ENCODE measurements at places on chromosomes 6 and 20.

DNA sequence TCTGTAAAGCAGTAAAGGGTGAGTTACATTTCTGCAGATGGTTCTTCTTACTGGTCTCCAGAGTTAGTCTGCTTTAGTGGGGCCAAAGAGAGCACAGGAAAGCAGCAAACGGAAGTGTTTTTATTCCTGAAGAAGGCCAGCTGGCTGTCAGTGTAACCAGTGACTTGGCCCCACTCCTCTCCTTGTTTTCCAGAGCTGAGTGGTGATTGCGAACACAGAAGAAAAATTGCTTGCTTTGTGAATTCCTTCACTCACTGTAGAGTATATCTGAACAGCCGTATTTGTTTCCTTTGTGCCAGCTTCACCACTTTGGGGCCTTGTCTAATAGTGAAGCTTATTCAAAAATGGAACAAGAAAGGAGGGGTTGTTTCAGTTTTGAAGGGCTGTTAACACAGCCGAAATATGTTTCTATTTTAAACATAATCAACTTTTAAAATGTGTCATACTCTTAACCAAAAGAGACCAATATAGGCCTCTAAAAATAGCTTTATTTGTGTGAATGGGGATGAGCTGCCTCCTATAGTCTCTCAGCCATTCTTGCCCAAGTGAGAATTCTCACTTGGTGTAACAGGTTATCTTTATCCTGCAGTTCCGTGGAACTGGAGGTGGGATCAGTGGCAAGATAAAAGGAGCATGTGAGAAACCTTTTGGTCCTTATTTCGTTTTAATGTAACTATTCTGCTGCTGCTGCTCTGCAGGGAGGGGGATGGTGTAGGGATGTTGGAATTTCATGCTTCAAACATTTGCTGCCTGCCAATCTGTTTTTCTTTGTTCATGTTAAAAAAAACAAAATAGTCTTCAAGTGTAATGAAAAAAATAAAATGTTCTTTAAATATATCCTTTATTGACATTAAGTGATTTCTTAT, 37.8 kb downstream of the ZC2HC1B start:
- DNase-seq = no peak

DNA sequence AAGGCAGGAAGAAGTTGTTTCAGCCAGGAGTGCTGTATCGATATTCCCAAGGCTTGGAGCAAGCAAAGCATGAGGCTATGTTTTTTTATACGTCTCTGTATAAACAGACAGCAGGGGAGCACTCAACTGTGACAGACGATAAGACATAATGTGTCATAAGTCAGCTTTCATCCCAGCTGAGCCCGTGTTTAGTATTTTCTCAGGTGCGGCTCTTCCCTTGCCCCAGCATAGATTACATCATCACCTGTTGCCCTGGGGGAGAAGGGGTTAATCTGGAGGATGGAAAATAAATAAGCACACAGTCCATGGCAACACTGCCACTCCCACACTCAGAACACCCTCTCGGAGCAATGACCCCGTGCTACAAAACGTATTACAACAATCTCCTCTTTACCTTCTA, 22.1 kb upstream of the KCNK5 start:
- peak; percentile 41 for DNase-seq

GRCh38 chr6:170093276-170093657, 197.6 kb downstream of the DLL1 start:
- no peak for DNase-seq

DNA sequence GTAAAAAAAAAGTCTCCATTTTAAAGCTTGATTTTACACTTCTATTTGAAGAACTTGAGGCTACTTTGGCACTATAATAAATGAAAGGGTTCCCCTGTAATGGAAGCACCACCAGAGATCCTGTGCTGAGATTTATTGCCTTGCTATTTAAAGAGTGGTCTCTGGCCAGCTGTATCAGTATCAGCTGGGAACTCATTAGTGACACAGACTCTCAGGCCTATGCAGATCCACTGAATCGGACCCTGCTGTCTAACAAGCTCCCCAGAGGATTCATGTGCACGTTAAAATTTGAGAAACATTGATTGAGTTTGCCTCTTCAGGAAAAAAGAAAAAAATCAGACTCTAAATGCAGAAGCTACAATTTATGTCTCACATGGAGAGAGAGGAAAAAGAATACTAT, 299.9 kb upstream of the BMP2 start:
- no peak for DNase-seq

GRCh38 chr6:2767657-2768524, 2.7 kb downstream of the WRNIP1 start:
- no peak for DNase-seq

- DNase-seq = peak; percentile 53
Measured at GRCh38 chr6:13624871-13625288, 9.7 kb downstream of the NOL7 start.

GRCh38 chr20:63744574-63745423, 5.2 kb downstream of the SLC2A4RG start:
- DNase-seq = peak; percentile 25

DNA sequence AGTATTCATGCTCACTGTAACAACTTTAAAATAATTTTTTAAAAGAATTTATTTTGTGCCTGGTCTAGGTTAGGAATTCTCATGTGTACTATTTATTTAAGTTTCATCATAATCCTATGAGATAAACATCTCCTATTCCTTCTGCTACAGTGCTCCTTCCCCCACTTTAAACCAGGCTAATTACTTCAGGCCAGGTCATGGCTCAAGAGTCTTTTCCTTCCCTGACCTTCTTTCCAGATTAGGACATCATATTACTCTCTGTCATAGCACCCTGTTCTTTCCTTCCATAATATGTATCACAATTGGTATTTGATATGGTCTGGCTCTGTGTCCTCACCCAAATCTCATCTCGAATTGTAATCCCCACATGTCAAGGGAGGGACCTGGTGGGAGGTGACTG, 239.0 kb downstream of the BTBD9 start:
- no peak for DNase-seq

- DNase-seq = no peak
Measured at GRCh38 chr6:23089981-23090380, 520.6 kb downstream of the HDGFL1 start.

- DNase-seq = no peak
Measured at GRCh38 chr6:107121964-107122495, 6.7 kb upstream of the BEND3 start.

GRCh38 chr6:31585491-31585890, 586 bp upstream of the LST1 start:
- no peak for DNase-seq

GRCh38 chr6:111307275-111307858, 175.7 kb downstream of the REV3L start:
- no peak for DNase-seq

GRCh38 chr6:13813621-13814175, 659 bp downstream of the MCUR1 start:
- peak; percentile 86 for DNase-seq

GRCh38 chr6:131740161-131740560, 29.3 kb upstream of the CTAGE9 start:
- DNase-seq = no peak

- no peak for DNase-seq
Measured at GRCh38 chr6:169592558-169592957, 109.3 kb downstream of the WDR27 start.

- no peak for DNase-seq
Measured at GRCh38 chr20:2387580-2387979, 6.9 kb downstream of the TGM6 start.

DNA sequence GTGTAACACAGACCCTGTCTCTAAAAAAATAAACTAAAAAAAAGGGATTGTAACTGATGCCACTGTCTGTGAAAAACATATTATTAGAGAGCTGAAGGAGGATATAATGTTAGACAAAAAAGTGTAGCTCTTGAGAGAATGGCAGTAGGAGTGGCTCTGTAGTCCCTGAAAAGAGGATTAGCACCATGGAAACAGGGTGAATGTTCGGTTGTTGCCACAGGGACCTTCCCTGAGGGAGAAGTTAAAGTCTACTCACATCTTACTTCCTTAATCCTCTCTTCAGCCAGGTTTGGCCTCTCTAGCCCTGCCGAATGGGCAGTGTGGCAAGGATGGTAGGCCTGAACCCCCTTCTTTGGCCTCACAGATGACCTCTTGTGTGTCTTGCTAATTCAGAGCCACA, 12.1 kb downstream of the SCAND1 start:
- no peak for DNase-seq

GRCh38 chr6:118469468-118469867, 78.6 kb upstream of the PLN start:
- DNase-seq = no peak

DNA sequence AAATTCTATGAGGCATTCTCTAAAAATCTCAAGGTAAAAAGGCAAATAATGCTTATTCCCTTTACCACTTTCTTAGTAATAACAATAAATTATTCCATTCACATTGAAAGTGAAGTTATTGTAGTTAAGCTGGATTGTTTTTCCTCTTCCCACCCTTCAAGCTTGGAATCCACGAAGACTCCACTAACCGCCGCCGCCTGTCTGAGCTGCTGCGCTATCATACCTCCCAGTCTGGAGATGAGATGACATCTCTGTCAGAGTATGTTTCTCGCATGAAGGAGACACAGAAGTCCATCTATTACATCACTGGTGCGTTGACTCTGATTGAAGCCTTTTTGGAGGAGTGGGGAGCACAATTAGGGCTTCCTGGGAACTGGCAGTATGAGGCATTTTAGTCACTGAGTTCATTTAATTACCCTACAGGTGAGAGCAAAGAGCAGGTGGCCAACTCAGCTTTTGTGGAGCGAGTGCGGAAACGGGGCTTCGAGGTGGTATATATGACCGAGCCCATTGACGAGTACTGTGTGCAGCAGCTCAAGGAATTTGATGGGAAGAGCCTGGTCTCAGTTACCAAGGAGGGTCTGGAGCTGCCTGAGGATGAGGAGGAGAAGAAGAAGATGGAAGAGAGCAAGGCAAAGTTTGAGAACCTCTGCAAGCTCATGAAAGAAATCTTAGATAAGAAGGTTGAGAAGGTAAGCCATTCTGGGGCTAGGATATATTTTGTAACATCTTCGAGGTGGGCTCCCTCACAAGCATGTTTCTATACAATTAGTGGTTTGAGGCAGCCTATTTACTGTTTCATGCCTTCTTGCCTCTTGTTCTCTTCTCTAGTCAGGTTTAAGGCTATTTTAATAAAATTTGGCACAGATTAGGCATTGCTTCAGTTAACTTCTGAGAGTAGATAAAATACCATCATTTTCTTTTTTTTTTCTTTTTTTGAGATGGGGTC, 4.9 kb downstream of the HSP90AB1 start:
- DNase-seq = no peak

- DNase-seq = no peak
Measured at GRCh38 chr6:87714093-87714842, 12.2 kb upstream of the AKIRIN2 start.

- DNase-seq = peak; percentile 40
Measured at GRCh38 chr6:116010790-116011401, 49.8 kb downstream of the FRK start.

DNA sequence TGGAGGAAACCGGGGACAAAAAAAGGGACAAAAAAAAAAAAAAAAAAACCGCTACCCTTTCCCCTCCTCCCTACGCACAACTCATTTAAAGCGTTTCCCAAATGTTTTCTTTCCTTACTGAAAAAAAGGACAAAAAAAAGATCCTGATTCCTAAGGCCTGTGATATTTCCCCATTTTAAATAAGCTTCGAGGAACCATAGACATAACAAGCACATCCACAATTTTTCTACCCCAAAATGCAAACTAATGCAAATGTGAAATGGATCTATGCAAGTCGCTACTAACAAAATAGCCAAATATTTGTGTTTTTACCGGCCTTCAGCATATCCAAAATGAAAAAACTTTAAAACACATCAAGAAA, 1.4 kb upstream of the ZNF217 start:
- DNase-seq = no peak

- no peak for DNase-seq
Measured at GRCh38 chr6:45709781-45710220, 305.9 kb downstream of the CLIC5 start.

- DNase-seq = no peak
Measured at GRCh38 chr20:8049310-8049709, 29.7 kb upstream of the TMX4 start.

- no peak for DNase-seq
Measured at GRCh38 chr6:11491596-11492463, 45.7 kb upstream of the TMEM170B start.

GRCh38 chr6:36357872-36358225, 21.2 kb upstream of the BNIP5 start:
- DNase-seq = no peak

DNA sequence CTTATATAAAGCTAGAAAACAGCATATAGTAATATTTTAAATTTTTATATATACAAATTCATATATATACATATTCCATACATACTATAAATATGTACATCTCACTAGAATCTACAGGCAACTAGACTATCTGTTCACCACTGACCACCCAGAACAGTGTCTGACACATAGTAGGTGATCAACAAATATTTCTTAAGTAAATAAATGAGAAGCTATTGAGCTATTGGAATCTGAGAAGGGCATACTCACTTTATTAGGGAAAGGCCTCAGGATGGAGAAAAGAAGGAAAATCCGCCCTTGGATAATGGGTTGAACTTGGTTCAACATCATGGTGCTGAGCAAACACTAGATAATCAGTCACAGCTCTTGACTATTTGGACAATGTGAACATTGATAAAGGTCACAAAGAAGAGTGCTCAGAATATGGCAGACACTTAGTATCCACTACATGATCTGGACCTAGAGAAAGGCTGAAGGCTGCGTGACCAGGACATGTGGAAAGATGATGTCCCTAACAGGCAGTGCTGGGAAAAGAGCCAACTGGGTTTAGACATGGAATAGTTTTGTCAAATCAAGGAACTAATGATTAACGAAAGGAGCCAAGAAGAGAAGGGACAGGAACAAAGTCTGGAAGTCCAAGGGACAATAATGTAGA, 186.1 kb downstream of the TASP1 start:
- no peak for DNase-seq

DNA sequence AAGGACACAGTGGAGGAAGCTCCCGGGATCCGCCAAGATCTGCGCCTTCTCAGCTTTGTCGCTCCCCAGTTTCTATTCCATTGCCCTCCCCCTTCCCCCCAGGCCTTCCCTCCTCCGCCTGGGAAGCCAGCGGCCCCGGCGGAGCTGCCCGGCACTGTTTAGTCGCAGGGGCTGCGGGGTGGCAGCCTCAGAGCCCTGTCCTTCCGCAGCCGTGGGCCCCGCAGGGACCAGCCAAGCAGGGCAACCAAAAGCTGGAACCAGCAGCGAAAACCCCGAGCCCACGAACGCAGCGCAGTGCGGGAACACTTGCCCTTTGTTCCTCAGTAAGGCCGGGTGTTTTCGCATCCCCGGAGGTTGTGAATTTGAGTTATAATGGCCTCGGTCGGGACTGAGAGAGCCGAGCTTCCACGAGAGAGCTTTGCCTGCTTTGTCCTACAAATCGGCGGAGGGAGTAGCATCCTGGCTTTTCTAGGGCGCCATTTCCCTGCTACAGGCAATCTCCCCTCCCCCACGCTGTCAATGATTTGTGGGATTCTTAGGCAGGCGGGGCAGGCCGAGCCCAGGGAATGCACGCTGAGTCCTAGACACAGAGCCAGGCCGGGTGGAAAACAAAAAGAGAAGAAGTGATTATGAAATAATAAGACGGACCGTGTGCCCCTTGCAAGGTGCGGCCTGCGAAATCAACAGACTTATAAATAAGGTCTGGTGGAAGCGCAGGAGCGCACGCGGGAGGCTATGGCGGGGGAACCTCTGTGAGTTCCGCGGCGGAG, 4.0 kb upstream of the TUBB2B start:
- DNase-seq = peak; percentile 78

- DNase-seq = no peak
Measured at GRCh38 chr6:144689503-144690040, 404.4 kb downstream of the UTRN start.

GRCh38 chr20:18645196-18645745, 57.4 kb downstream of the DTD1 start:
- no peak for DNase-seq

All from SK-N-SH (cell line).